Upper lobe of right lung (tissue), 1 donor: ENCODE measurements at places on chromosomes 2 and 18. TPM values are rescaled to one million over a fixed set of nuclear protein-coding genes. Genes with fewer than 3 reads are reported as not detected.

CCDC141 gene
- total RNA-seq = 25.7 TPM

OTX1 gene
- total RNA-seq = not detected

ALPG gene
- total RNA-seq = 0.49 TPM

GPR35 gene
- 3.4 TPM for total RNA-seq

AP1S3 gene
- 16.8 TPM for total RNA-seq

OSGEPL1 gene
- 6.7 TPM for total RNA-seq

IL37 gene
- total RNA-seq = not detected

- peak; percentile 53 for DNase-seq
These were observed 249.1 kb upstream of the RBMS1 start for GRCh38 chr2:160742667-160743066.

GRCh38 chr18:58144106-58144505, 100.1 kb downstream of the NEDD4L start:
- DNase-seq = no peak

- DNase-seq = no peak
These were observed 540.4 kb upstream of the DSEL start for GRCh38 chr18:68056936-68057335.

GRCh38 chr2:67922080-67922785, 140.6 kb downstream of the C1D start:
- no peak for DNase-seq

GRCh38 chr18:24958001-24958400, 394.0 kb downstream of the ZNF521 start:
- no peak for DNase-seq

- DNase-seq = no peak
These were observed 11.4 kb downstream of the WDSUB1 start for GRCh38 chr2:159275111-159275510.

GRCh38 chr2:5719629-5720334, 27.6 kb downstream of the SOX11 start:
- no peak for DNase-seq

DNA sequence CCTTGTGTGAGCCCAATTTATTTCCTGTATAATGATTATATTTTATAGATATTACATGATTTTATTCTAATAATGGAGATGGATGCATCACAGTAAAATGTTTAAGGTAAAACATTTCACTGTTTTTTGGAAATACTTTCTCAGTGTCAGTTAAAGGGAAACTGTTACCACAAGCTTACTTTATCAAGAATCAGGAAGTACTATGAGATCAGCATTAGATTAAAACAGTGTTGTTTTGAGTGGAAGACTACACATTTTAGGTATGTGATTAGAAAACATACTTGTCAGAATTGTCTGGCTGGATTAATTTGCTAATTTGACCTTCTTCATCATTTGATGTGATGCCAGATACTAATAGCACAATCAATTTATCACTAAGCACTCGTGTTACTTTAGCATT, at the start of gene HRH4:
HRH4 (plus strand) TSS at position 250 of the 400 bp plus-strand sequence; CDS start at position 342, 92 bp downstream.
- no peak for DNase-seq

- no peak for DNase-seq
These were observed 2.8 kb downstream of the GAREM2 start for GRCh38 chr2:26175466-26176278.

- DNase-seq = peak; percentile 89
These were observed 46.9 kb downstream of the DNMT3A start for GRCh38 chr2:25294573-25295462.

DNA sequence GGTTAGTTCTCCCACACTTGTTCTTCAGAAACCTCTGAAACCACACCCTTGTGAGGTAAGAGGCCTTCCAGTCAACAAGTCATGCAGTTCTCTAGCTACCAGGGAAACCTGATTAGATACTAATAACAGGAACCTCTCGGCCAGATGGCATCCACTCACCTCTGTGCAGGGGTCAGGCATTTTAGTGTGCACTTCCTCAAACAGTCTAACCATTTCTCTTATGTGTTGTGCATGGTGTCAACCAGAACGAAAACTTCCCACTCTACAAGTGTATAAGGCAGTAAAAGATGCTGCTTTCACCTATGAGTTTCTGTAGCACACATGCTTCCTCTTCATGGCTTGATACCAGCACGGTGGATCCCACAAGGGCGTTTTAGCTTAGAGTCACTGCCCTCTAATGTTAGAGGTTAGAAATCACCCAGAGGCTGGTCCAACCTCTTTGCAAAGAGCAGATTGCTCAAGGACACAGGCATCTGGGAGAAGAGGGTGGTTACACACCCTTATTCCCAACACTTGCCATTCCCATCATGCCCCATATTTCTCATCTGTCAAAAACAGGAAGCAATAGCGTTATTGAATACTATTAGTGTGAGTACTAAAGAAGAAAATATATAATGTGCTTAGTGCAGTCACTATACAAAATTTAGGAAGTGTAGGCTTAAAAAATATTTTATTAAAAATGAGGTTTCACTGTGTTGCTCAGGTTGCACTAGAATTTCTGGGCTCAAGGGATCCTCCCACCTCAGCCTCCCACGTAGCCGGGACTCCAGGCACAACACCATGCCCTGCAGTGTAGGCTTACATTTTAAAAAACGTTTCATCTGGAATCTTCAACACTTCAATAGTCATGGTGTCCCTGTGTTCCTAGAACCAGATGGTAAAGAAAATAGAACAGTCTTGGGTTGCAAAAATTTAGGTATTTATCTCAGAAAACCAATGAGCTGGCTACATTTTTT, 34.5 kb upstream of the RAB31 start:
- DNase-seq = no peak

DNA sequence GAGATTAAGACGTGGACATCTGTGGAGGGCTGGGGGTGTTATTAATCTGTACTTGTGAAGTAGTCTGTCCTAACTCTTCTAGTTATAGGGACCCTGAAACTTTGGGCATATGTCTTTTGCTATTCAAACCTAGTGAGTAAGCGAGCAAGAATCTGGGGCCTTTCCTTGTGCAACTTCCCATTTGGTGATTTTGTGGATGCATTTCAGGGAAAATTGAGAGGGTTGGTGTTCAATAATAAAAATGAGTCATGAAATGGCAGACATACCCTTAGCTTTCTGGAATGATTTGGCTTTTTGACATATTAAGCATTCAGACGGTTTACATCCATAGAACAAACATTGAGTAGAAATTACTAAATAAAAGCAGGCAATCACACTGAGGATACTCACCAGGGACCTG, 17.0 kb downstream of the COL4A4 start:
- no peak for DNase-seq

DNA sequence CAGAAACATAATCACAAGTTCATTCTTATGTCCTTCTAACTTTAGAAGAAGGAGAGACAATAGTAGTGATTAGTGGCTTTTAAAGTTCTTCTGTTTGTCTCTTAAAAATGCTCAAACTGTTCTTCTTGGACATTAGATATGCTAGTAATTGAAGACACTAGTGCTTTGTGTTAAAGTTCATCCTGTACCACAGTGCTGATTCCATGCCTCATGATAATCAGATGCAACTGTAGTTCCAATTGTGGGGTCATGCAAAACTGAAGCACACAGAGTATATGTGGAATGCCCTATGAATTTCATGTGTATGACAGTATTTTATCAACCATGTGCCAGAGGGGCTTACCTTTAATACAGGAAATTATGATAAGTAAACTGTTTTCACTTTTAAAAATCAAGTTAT, 11.4 kb upstream of the KCNJ13 start:
- no peak for DNase-seq

DNA sequence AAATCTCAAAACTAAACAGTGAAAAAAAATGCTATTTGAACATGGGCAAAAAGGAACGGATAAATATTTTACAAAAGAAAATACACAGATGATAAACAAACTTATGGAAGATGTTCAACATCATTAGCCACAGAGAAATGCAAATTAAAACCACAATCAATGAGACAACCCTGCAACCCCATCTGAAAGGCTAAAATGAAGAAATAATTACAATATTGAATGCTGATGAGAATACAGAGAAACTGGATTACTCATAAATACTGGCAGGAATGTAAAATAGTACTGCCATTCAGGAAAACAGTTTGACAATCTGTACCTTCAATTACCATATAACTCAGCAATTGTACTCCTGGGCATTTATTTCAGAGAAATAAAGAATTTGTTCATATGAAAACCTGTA, 193.1 kb upstream of the UBE2E3 start:
- no peak for DNase-seq

DNA sequence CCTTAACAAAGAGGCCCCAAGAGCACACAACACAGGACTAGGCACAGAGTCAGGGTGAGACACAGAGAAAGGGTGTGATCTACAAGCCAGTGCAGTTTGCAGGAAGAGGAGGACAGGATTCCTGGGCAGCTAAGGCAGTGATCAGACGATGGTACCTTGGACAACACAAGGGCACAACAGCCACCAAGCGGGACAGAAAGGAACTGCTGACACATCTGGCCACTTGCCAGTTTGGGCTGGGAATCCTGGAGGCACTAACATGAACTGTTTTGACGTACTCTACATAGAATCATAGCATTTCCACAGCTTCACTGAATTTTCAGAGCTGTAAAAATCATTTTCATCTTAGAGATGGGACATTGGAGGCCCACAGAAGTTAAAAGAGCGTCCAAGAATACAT, 221.5 kb upstream of the SLC35G4 start:
- DNase-seq = no peak

DNA sequence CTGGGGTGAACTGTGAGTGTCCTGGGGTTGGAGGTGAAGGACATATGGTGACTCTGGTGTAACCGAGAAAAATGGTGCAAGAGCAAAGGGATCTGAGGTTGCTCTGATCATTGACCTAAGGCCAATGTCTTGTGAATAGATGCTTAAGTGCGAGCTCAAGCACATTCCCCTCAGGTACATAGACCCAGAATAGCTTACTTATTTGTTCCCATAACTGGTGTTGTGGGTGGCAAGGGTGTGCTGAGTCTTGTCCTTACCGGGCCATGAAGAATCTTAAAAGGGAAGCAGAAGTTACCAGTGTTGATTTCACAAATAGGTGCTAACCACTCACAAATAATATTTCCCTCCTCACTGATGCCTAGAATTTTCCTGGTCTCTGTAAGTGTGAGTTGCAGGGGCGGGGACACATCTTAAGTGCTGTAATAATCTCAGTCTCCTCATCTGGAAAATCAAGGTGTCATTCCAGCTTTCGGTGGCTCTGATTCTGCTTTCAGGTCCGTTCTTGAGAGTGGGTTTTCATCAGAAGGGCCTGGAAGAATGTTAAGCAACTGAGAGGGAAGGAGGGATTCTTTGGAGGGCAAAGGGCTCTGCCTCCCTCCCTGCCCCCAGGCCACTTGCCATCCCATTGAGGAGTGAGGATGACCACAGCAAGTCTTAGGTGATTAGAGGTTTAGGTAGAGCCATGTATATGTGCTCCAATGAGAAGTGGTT, 54.9 kb downstream of the LIPG start:
- no peak for DNase-seq

GRCh38 chr18:427005-427404, 73.5 kb downstream of the COLEC12 start:
- DNase-seq = no peak
